ENCODE measurements at places on chromosomes 11 and 22. TPM values are rescaled to one million over a fixed set of nuclear protein-coding genes. Genes with fewer than 3 reads are reported as not detected.

The CRYBA4 gene
- not detected for polyA plus RNA-seq

The PHOX2A gene
- not detected for polyA plus RNA-seq

The TTLL1 gene
- polyA plus RNA-seq: 15.8 TPM

The OR8D1 gene
- not detected for polyA plus RNA-seq

The SERPING1 gene
- not detected for polyA plus RNA-seq

The MYBPC3 gene
- not detected for polyA plus RNA-seq

The C22orf42 gene
- polyA plus RNA-seq: not detected

The SLC22A8 gene
- polyA plus RNA-seq: not detected

The RBFOX2 gene
- 0.86 TPM for polyA plus RNA-seq

The POU2AF3 gene
- not detected for polyA plus RNA-seq

The OR8D4 gene
- polyA plus RNA-seq: not detected

The NXPE1 gene
- polyA plus RNA-seq: not detected

- no peak for DNase-seq
Measured at GRCh38 chr11:75597636-75598035, 35.6 kb downstream of the SERPINH1 start.

DNA sequence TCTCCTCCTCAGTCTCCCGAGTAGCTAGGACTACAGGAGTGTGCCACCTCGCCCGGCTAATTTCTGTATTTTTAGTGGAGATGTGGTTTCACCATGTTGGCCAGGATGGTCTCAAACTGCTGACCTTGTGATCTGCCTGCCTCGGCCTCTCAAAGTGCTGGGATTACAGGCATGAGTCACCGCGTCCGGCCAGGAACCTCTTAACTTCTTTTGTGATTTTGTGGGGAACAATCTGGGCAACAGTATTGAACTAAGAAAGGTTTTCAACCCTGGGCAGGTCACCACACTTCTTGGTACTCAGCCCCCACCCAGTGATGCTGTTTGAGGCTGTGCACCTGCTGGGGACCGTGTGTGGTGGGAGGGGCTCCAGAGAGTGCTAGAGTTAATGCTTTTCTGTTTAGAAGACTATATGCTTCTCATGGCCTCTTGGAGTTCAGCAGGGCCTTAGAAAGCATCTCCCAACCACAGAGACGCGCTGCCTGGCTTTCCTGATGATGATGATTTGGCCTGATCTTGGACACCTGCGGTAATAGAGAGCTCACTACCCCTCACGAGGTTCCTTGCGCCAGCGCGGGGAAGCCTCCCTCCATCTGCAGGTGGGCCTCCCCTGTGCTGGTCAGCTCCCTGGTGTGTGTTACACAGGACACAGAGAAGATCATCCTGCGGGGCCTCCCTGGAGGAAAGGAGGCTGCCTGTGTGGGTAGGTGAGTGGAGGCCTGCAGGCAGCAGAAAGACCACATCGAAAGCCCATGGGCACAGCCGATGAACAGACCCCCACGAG is 1.2 kb downstream of the DENND6B start:
- DNase-seq: no peak

DNA sequence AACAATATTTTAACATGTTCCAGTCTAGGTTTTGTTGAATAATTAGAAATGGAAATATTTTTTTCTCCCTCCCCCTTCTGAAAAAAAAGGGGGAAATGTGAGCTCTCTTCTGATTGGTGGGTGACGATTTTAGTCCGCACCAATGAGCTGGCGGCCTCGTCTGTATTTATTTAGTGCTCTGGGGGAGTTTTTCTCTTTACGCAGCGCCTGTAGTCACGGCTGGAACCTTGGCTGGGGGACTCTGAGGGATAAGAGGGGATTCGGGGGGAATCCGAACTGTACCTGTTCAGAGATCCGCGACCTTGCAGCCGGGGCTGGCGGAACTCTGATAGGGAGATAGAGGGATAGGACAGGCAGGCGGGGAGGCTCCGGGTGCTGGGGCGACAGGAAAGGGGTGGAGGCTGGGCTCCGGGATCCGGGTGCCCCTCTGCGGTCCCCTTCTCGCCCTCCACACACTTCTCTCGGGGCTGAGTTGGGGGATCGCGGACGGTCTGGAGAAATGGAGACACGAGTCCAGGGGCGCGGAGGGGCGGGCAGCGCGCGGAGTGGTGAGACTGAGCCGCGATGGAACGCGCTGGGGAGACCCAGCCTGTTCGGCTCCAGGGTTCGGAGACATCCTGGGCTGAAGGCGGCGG is 99.7 kb upstream of the HSD17B12 start:
- no peak for DNase-seq

DNA sequence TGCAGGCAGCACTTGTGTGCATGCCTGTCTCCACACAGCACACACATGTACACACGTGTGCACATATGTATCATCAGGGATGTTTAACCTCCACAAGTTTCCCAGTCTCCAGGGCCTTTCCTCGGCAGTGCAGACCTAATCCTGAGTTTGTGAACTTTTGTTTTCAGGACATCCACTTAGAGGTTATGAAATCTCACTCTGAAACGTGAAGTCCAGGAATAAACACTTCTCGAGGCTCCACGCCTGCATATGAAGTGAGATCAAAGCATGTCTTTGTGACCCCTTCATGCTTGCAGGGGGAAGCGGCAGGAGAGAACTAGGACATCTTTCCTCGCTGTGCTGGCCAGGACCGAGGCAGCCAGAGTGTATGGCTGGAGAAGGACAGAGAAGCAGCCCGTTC is 3.1 kb downstream of the SHISAL1 start:
- no peak for DNase-seq

- no peak for DNase-seq
Measured at GRCh38 chr11:110061296-110061695, 31.9 kb upstream of the ZC3H12C start.

DNA sequence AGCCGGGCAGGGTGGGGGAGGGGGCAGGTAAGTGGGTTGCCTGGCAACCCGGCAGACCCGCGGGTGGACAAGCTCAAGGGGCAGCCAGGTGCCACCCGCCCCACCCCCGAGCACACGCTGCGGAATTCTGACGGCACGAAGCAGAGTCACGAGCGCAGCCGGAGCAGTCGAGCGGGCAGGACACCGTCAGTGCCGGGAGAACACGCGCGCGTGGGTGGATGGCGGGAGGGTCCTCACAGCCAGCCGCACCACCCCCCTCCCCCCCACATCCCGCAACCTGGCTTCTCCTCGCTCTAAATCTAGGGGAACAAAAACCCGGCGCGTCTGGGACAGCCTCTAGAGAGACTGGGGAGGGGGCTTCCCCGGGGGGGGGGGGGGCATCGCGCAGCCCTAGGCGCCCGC is 133.1 kb upstream of the HSD17B12 start:
- DNase-seq: no peak

- no peak for DNase-seq
Measured at GRCh38 chr11:81104051-81104450, 1629.6 kb downstream of the FAM181B start.

GRCh38 chr11:11580841-11581411 is 40.9 kb downstream of the GALNT18 start:
- DNase-seq: no peak

DNA sequence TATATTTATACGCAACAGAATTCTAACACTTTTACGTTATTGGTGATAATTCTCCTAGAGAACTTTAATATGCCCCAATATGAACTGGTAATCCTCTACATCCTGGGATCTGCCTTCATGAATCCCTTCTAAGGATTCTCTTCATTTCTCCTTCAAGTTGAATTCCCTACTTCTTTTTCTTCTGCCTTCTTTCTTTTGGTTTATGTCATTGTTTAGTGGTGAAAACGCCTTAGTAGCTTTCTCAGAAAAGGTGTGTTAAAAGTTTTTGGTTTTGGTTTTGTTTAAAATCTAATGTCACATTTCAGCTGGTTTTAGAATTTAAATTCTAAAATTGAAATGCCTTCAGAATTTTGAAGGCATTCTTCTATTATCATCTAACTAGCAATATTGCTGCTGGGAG is 17.7 kb upstream of the RTL6 start:
- no peak for DNase-seq

DNA sequence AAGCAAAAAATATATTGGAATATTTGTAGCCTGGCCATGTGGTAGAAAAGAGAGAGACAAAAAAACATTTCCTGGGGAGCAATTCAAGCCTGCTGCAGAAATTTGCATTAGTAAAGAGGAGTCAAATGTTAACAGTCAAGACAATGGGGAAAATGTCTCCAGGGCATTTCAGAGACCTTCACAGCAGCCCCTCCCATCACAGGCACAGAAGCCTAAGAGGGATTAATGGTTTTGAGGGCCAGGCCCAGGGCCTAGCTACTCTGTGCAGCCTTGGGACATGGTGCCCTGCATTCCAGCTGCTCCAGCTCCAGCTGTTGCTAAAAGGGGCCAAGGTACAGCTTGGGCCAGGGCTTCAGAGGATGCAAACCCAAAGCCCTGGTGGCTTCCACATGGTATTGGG is 46.8 kb downstream of the PGR start:
- DNase-seq: no peak

DNA sequence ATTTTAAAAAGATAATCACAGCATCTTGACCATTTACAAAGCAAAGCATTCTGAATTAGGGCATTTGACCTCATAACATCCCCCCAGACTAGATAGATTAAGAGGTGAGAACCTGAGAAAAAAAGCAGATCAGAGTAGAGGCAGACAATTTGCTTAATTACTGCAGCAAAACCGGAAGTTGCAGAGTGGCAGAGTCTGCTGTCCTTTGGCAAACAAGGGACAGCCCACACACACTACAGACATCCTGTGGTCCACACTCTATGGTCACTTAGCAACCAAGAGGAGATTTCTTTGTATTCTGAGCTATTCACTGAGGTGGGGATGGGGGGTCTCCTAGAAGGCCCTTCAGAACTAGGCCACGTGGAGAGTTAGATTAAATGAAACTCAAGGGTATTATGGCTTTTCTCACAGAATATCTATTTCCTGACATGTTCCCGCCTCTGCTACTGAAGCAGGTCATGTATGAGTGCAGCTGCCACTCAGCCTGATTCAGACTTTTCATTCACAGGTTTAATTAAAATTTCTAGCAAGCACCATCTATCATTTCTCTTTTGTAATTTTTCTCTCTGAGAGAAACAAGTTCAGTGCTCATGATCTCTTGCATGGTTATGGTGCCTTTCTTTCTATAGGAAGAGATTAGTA is 48.5 kb downstream of the SVIP start:
- DNase-seq: no peak

- DNase-seq: no peak
Measured at GRCh38 chr11:57163160-57163868, 18.4 kb upstream of the LRRC55 start.

DNA sequence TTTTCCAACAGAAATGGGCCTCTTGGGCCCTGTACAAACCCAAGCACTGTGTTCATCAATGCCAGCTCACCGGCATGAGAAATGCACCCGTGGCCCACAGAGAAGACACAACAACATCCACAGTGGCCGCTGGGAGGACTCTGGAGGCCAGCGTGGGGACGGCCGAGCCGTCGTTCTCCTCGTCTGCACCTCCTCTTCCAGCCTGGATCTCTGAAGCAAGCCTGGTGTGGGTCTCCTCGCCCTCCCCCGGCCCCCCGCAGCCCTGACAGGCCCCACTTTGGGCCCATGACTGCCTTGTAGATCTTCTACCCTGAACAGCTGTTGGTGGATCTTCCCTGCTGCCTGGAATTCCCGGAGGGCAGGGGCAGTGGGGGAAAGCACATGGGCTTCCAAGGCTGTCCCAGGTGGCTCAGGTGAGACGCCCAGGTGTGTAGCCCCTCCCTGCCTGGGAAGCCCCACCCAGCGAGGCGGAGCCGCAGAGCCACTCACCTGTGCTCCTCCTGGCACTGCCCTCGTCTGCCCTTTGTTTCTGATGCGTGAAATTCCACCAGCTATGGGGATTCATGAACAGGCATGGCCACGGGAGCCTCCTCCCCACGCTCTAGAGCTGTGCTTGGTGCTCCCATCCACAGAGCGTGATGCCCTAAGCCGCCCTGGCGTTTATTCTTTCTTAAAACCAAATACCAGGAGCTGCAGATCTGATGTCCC is 225.9 kb downstream of the BRD1 start:
- DNase-seq: no peak

DNA sequence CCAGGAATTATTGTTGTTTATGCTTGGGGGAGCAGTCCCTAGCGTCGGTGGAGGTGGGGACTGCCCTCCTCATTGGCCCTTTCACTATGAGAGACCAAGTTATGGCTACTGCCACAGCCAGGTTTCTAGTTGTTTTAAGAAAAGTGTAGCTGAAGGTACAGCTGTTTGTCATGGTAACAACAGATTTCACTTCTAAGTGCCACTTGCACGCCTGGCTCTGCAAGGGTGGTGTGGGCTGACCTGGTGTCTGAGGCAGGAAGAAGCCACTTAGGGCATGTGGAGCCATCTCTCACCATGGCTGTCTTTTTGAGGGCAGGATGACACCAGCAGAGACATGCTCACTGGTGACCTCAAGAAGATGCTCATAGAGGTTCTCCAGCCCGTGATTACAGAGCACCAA is 46.3 kb upstream of the MPEG1 start:
- DNase-seq: no peak

DNA sequence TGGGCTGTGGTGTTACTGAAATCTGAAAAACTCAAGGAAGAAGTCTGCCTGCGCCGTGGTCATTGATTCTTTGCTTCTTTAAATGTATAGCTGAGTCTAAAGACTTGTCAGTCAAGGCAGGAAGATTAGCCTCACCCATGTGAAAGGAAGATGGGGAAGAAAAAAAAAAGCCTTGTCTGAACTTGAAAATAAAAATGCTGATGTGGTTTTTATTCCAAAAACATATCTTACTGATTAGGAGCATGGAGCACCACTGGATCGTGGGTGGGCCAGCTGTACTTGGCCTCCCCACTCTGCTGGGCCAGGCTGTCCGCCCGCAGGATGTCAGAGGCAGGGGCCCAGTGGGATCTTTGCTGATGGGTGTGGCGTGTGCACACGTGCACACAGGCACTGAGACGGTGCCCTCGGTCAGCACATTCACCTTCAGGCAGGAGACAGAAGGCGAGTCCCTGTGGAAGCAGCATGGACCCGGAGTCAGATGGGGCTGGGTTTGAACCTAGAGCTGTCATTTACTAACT is 111.9 kb downstream of the WNT7B start:
- DNase-seq: no peak

DNA sequence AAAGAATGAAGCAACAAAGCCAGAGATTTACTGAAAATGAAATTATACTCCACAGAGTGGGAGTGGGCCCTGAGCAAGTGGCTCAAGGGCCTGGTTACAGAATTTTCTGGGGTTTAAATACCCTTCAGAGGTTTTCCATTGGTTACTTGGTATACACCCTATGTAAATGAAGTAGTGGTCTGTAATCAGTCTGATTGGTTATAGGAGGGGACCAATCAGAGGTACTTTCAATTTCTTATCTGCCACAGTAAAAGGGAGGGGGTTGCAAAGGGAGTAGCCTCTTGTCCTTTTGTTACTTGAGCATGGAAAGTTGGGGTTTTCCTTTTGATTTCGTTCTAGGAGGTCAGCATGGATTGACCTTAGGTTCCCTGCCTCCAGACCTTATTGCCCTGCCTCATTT is 63.5 kb downstream of the ATM start:
- DNase-seq: no peak

- no peak for DNase-seq
Measured at GRCh38 chr22:24366701-24367100, 60.7 kb upstream of the ADORA2A start.

GRCh38 chr11:129861702-129862522 is 33.5 kb downstream of the NFRKB start:
- DNase-seq: no peak

DNA sequence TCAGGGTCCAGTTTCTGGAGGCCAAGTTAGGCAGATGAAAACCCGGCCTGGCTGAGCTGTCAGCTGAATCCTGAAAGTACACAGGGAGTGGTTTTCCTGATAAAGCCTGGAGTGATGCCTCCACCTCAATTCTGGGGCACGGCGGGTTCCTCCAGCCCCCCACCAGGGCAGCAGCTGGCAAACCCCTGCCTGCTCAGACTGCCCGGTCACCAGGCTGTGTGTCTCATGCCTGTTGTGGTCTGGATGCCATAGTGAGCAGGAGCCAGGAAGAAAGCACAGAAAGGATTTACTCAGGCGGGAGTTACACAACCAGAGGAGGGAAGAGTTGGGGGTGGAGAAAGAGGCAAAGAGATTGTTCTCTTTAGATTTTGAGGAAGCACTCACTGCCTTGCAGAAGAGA is 119.9 kb upstream of the RASSF10 start:
- no peak for DNase-seq
